Retinal pigment epithelial cell (primary cell): ENCODE measurements at places on chromosomes 1 and 21.

- DNase-seq, result no peak
Observed at GRCh38 chr1:57517587-57518374, 93.9 kb upstream of the DAB1 start.

DNA sequence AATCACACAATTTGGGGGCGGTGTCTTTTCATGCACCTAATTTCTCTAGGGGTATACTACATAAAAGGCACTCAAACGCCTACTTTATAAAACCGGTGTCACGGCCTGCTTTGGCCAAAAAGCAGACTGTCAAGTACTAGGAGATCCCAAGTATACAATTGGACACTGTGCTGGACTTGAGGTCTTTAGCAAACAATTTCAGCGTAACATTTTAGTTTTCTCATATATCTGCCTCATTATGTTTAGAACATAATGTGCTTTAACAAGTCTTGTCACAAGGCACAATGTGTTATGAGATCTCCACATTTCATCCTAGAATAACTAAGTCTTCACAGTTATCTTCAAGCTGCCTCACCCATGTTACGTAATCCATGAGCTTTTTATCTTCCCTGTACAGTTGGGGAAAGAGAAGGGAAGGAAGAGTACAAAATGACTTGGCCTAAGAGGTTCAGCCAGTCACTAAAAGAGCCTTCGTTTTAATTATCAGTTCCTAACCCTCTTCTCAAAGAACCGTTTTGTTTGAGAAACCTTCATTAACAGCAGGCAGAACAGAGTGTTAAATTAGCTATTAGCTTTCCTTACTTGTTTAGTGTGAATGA is 1.7 kb downstream of the SSX2IP start:
- no peak for DNase-seq

GRCh38 chr1:212699625-212700222 is at the start of gene BATF3:
Gene BATF3 (minus strand): TSS chr1:212699840. CDS start chr1:212699762, 78 bp downstream.
- DNase-seq, result no peak

DNA sequence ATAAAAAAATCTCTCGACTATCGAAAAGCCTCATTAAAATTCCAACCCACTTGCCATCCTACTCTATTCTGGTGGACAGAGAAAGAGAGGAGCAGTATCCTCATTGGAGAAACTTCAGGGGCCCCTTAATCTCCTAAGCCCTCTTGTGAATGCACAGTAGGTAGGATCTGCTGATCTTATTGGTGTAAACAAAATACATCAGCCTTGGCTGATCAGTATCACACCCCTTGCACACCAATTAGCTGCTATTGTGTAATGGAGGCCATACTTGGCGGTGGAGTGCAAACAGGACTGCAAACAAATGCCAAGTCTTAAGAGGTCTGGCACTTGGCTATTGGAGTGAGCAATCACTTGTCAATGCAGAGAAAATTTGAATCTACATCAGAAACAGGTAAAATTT is 15.7 kb downstream of the VCAM1 start:
- DNase-seq, result no peak

- DNase-seq, result no peak
Observed at GRCh38 chr1:171545523-171545922, 60.2 kb downstream of the PRRC2C start.
